Activated CD4-positive, alpha-beta T cell treated with anti-CD3 and anti-CD28 coated beads, Interleukin-2, amount 50 U/mL, for 1 hour (primary cell): ENCODE measurements at places on chromosomes 6 and 20.

- DNase-seq: no peak
These were observed 122.8 kb upstream of the B3GAT2 start for GRCh38 chr6:71079677-71080076.

GRCh38 chr6:55443238-55444134 is 116.2 kb downstream of the GFRAL start:
- no peak for DNase-seq

DNA sequence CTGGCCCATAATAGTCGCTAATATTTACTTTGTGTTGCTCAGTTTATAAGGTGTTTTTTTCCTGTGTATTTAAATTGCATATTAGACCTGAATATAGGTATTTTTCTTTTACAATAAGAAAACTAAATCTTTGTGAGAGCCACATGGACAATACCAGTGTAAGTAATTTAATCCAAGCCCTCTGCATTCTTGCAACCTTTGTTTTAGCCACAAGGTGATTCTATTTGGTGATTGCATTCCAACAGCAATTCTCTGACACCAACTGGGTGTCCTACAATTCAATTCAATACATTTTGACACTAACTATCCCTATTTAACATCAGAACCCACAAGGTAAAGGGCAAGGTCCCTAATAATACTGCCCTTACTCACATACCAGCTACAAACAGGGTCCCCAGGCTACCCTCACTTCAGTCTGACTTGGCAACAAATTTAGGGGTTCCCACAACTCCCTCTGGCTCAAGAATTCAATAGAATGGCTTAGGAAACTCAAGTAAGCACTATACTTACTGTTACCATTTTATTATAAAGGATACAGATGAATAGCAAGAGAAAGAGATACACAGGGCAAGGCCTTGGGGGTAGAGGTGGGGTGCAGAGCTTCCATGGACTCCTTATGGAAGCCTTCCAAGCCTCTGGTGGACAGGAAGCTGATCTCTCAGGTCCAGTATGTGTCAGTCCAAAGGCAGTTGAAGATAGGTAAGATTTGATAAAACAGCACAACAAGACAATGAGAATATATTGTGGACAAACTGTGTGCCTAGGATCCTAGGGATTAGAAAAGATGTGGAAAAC is 169.3 kb downstream of the CD83 start:
- no peak for DNase-seq

- DNase-seq: no peak
These were observed 1.3 kb upstream of the PGC start for GRCh38 chr6:41748542-41748941.

- DNase-seq: no peak
These were observed 219.0 kb upstream of the PRND start for GRCh38 chr20:4502756-4503155.
